ENCODE measurements at places on chromosomes 7 and 10.

DNA sequence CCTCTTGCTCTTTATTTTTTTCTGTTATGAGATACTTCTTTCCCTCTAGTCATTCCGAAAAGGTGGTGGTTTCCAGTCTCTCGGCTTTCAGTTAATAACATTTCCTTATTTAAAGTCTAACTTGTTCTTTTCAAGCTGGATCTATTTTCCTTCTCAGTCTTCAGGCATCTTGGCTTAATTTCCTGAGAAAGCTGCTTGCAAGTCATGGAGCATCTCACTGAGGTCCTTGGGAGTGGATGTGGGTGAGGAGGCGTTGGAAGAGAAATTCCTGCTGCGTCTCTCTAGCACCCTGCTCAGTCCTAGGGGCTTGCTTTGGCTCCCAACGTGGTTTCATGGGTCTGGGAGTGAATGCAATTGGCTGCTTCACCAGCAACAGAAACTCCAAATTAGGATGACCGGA lies 210.2 kb upstream of the MKI67 start:
- DNase-seq = no peak

DNA sequence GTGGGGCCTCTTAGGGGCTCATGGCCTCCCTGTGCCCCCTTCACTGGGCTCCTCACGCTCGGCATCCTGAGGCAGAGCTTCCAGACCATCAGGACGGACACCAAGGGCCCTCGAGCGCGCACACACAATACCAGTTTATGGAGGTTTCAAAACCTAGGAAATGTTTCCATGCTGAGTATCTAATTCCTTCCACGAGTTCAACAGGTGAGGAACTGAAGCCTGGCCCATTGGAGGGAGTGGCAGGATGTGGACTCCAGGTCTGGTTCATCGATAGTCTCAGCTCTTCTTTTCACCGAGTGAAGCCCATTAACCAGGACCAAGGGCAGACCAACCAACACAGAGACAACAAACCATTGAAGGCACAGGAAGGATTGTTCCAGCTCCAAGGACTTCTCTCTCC lies 336.7 kb upstream of the SHH start:
- no peak for DNase-seq

DNA sequence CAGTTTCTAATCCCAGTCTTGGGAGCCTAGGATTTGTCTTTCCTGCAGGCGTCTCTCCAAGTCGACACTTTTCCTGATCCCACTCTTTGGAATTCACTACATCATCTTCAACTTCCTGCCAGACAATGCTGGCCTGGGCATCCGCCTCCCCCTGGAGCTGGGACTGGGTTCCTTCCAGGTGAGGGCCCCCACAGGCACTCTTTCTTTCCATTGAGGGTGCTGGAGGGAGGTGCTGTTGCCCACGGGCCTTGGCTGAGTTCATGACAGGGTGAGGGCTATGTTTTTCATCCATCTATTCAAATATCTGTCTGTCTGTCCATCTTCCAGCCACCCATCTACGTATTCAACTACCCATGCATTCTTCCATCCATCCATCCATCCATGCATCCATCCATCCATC lies 12.6 kb downstream of the GHRHR start:
- no peak for DNase-seq

DNA sequence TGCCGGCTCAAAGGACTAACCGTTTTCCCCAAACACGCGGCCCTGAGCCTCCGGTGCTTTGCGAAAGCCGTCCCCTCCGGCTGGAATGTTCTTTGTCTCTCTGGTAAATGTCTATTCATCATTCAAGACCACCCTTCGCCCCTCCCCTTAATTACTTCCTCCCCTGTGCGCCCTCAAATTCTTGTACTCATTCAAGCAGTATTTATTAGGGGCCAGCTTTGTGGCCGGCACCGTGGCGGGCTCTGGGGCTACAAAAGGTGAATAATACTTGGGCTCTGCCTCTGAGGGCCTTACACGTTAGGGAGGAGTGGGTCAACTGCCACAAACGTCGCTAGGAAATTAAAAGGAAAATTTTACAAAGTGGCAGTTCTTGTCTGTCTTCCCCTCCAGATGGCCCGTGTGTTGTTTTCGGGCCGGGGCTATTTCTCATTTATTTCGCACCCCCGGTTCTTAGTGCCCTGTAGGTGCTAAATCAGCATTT lies 1.5 kb upstream of the MEST start:
- no peak for DNase-seq

- peak; percentile 61 for DNase-seq
These were observed 8.2 kb downstream of the TFR2 start for GRCh38 chr7:100632951-100633717.

Data from left colon (tissue), 2 donors.